ENCODE measurements at places on chromosomes 12 and 14.

GRCh38 chr14:47438650-47439140, 236.7 kb downstream of the MDGA2 start:
- DNase-seq = no peak

GRCh38 chr14:68374682-68375081, 418.2 kb downstream of the ZFP36L1 start:
- DNase-seq = no peak

GRCh38 chr14:88831284-88831683, 6.8 kb downstream of the TTC8 start:
- no peak for DNase-seq

GRCh38 chr12:91133871-91134270, 22.6 kb upstream of the LUM start:
- no peak for DNase-seq

DNA sequence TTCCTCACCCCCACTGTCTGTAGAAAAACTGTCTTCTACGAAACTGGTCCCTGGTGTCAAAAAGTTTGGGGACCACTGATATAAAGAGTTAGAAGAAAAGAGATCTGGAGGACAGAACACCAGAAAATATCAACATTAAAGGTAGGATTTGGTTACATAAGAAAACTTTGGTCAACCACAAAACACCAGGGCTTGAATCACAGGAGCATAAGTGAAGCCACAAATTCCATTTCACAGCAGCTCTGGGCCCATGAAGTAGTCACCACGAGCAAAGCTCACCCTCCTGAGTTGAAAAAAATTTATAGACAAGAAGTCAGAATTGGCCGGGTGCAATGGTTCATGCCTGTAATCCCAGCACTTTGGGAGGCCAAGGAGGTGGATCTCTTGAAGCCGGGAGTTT, 19.4 kb downstream of the RALGAPA1 start:
- DNase-seq = no peak

- DNase-seq = no peak
Observed at GRCh38 chr12:64318605-64319004, 72.0 kb downstream of the C12orf56 start.

Data from activated T-helper 1 cell treated with anti-CD3 and anti-CD28 coated beads, Interleukin-12 subunit alpha, Interleukin-12 subunit beta, Interleukin-2, Interleukin-4 antibody, amounts not matched to agents 30 ng/mL and 10 ng/mL and 1 ng/mL, durations not matched to agents 14 hours and 24 hours and 36 hours (primary cell).